Activated CD4-positive, alpha-beta T cell treated with anti-CD3 and anti-CD28 coated beads, Interleukin-10, Interleukin-2, amounts not matched to agents 100 ng/mL and 50 ng/mL, durations not matched to agents 16 hours and 8 hours (primary cell): ENCODE measurements at places on chromosomes 12 and 14.

DNA sequence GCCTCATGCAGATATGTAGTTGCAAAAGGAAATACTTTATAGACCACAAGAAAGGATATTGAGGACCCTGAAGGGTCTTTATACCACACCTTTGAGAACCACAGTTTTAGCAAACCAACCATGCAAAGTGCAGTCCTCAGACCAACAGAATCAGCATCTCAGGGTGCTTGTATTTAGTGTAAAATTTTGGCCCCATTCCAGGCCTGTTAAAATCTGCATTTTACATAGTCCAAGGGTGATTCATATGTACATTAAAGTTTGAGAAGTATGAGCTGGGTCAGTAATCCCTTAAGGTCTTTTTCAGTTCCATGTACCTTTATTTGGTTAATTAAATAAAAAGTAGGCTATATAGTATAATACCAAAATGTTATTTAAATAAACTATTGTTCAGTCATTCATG, 91.2 kb downstream of the WNK1 start:
- no peak for DNase-seq

DNA sequence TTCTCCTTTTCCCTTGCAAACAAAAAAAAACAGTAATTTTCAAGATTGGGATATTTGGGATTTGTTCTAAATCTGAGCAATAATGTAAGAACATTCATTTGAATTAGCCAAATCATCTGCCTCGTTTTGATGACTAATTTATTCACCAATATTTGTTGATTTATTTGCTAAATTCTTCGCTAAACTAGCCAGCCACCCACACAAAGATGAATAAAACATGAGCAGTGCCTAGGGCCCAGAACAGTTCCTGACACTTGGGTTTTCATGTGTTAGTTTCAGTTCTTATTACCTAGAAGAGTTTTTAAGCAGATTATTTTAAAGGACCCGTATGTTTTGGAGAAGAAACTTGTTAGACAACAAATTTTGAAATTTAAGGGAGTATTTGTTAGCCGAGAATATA, 1.4 kb downstream of the ETNK1 start:
- DNase-seq: peak; percentile 56

DNA sequence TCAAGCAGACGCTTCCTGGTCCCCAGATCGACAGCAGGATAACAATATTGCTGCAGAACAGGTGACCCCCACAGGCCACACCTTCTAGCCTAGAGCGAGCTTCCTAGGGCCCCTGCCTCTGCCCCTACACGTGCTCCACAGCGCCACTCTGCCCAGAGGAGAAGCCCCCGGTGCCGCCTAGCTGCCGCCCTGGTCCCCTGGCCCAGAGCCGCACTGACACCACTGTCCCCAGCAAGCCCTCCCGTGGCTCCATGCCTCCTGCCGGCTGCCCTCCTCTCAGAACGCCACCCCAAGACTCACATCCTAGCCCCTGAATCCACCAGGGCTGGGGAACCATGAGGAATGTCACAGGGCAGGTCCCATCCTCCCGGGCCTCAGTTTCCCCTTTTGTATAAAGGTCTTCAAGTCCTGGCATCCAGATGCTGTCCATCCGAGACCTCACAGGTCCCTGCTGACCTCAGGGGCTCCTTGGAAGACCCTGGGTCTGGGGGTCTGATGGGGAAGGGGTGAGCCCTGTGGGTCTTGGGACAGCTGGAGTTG, 31.0 kb downstream of the JAG2 start:
- no peak for DNase-seq

GRCh38 chr14:75539561-75540478, 17.6 kb downstream of the BATF start:
- peak; percentile 66 for DNase-seq

GRCh38 chr12:24011927-24012507, 62.5 kb upstream of the SOX5 start:
- no peak for DNase-seq

DNA sequence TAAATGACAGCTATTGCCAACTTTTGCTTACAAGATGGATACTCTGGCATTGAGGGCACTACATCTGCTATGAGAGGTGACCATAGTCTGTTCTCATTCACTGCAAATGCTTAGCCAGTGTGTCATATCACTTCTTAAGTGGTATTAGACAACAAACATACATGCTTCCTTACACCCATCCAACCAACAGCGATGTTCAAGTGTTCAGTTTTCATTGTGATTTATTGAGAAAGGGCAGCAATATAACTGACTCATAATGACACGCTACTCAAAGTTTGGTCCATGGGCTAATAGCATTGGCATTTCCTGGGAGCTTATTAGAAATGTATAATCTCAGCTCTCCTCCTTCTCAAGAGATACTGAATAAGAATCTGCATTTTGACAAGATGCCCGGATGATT, 181.7 kb downstream of the NPAS3 start:
- DNase-seq: no peak

DNA sequence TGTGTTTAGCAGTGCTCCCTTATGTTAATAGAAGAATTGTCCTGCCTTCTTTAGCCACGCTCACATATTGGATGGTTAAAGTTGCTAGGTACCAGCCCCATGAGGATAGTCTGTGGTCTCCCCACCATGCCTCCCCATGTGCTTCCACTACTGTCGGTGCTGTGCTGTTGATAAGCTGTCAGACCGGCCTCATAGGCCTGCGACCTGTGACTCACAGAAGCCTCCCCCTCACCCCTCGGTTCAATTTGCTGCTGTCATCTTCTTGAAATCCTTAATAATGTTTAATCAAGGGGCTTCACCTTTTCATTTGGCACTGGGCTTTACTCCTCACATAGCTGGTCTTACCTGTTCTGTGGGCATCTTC, 227.2 kb downstream of the NPAS3 start:
- DNase-seq: no peak

DNA sequence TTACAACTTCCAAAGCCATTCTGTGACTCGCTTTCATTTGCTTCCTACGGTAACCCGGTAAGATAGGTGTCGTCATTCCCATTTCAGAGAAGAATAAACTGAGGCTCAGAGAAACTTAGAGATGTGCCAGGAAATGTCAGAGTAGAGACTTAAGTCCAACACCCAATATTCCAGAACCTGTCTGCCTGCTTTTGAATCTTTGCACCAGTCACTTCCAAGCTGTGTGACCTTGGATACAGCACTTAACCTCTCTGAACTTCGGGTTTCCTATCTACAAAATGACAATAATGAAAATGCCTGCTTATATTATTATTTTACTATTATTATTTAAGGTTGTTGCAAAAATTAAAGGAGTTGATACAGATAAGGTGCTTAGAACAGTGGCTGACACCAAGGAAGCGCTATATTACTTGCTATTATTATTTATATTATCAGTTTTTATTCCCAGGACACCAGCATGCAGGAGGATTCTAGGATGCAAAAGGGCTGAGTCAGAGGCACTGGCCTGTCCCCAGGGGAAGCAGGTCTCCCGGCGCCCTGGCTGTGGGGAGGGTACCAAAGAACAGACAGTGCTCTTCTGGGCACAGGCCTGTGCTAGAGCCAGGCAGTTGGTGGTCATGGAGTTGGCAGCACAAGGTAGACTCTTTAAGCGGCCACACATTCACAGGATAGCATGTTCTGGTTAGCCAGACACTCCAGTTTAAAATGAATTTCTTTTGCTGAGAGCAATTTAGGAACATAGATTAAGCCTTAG, 5.4 kb downstream of the HSPB8 start:
- no peak for DNase-seq

GRCh38 chr12:110846615-110847566, at the start of gene CCDC63:
Gene CCDC63, plus strand, starts transcription at chr12:110846987. Its CDS starts 5,968 bp downstream, at chr12:110852955.
- peak; percentile 20 for DNase-seq

DNA sequence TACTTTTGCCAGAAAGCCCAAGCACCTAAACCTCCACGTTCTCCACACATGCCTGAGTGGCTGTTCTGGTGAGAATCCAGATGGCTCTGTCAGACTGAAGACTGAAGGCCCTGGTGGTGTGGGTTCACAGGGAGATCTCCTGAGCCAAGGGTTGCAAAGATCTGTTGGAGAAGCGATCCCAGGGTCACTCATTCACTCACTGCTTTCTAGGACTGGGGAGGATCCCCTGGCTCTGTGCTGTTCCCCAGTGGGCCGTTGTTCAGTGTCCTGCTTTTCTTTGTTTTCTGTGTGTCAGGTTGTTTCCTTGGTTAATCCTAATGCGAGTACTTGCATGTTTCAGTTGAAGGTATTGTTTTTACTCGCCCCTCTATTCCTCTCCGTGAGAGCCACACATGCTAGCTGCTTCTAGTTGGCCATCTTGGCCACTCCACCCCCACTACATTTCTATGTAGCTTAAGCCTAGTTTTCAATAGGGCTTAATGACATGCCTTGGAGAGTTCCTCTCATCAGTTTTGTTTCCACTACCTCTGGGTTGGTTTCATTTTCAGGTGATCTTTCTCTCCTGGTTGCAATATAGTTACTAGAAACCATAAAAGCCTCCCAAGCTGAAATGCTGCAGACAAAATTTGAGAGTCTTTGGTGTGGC, 144.5 kb upstream of the SLC38A2 start:
- DNase-seq: peak; percentile 80

GRCh38 chr14:70011098-70011497, 131.9 kb downstream of the SMOC1 start:
- no peak for DNase-seq

- DNase-seq: no peak
Observed at GRCh38 chr14:102646615-102647014, 54.2 kb downstream of the RCOR1 start.

DNA sequence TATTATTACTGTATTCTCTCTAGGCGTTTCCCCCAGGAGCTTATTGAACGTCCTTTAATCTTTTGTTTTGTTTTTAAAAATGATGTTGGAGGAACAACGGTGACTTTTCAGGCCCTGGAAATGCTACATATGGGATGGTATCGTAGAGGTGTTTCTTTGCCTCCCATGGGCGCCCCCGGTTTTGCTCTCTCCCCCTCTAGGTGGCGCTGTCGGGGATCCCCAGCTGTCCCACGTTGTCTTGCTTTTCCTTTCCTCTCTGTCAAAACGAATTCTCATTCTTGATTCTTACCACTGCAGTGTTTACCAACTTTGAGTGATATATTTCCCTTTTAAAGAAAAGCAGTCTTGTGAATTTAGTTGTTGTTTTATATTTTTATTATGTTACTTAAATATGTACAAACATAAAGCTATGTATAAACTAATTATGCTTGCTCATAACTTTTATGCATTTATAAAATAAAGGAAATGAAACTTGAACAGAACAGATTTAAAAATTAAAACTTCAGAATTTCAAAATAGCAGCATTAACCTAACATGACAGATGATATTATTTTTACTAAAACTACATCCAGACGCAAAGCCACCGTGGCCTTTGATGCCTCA, 171.9 kb downstream of the RGS6 start:
- DNase-seq: peak; percentile 58

- DNase-seq: peak; percentile 69
Observed at GRCh38 chr14:68734231-68734732, 58.6 kb downstream of the ZFP36L1 start.

DNA sequence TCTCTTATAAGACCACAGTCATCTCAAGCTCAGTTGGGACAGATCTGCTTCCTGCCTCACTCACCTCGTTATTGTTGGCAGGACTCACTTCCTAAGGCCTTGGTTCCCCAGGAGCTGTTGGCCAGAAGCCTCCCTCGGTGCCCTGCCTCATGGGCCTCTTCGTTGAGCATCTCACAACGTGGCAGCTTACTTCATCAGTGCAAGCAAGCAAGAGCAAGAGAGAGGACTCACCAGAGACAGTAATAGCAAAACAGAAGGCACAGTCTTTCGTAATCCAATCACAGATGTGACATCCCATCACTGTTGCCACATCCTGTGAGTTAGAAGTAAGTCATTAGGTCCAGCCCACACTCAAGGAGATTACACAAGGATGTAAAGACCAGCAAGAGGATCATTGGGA, 5.1 kb upstream of the NUMB start:
- DNase-seq: peak; percentile 93

DNA sequence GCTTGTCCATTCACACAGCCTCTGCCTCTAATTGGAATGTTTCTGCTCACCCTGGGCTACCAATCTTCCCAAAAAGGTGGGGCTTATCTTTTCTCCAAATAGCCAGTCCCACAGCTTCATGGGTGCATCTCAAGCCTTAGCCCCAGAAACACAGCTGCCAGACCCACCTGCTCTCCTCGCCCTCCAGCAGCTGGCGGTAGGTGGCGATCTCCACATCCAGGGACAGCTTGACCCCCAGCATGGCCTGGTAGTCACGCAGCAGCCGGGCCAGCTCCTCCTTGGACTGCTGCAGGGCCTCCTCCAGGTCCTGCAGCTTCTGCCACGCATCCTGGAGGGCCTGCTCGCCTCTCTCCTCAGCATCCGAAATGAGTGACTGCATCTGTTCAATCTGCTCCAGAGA, 11.1 kb downstream of the KRT77 start:
- DNase-seq: no peak

DNA sequence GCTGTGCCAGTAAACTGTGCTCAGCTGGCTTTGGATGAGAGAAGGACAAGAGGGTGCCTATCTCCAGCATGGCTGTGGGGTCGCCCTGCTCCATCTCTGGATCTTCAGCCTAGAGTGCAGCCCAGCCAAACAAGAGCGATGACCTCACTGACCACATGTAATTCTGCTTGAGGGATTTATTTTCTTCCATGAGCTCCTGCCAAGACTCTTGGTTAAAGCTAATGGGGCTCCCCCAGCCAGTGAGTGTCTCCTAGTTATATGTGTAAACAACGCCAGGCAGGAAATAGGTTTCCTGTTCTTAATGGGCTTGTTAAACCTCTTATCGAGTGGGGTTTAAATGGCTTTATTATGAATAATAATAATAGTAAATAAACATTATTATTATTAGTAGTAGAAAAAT, 397.2 kb downstream of the NRXN3 start:
- DNase-seq: no peak

GRCh38 chr12:68479896-68480291, 130.8 kb upstream of the RAP1B start:
- no peak for DNase-seq

GRCh38 chr12:88925454-88925853, 345.2 kb upstream of the KITLG start:
- no peak for DNase-seq

DNA sequence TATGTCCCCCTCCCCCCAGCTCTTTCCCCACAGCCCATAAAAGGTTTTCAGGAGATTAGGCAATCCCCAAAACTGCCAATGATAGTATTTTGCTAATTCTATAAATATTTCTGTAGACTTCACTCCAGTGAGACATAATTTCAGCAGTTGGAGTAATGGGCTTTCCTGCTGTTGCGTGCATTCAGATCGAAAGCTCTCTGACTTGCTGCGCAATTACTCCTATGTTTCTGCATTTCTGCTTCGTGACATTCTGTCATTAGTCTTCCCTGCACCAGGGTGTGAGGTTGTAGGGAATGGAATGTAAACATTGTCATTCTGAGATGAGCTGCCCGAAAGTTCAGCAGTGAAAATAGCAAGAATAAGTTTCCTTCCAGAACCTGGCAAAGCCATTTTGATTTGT, 58.2 kb downstream of the SAMD4A start:
- DNase-seq: no peak

DNA sequence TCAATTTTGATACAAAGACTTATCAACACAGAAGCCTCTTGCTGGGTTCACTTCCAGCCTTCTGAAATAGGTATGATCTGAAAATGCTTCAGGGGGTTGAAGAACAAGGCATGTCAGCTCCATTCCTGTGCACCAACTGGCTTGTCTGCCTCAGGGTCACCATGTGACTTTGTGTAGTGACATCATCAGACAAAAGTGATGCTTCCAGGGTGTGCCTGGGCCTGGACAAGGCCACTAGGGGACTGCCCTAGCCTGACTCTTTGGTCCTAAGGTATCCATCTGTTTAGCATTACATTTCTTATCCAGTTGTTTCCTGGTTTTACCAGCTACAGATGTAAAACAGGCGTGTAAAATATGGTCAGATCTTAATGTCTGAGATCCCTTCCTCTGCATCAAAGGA, 155.6 kb downstream of the CAND1 start:
- DNase-seq: no peak

GRCh38 chr12:116274551-116275375, 2.7 kb downstream of the MED13L start:
- DNase-seq: no peak
